ENCODE measurements at places on chromosomes 4 and X.

- H3K4me1 ChIP-seq: peaks cover 6% of the 10 kb centered on the region
- DNase-seq: peak; percentile 39
- H3K27me3 ChIP-seq: peaks cover 34% of the 10 kb centered on the region
- peak overlapping the region; percentile 93 for H3K4me3 ChIP-seq
Measured at GRCh38 chrX:15854080-15854655, 445 bp downstream of the AP1S2 start.

DNA sequence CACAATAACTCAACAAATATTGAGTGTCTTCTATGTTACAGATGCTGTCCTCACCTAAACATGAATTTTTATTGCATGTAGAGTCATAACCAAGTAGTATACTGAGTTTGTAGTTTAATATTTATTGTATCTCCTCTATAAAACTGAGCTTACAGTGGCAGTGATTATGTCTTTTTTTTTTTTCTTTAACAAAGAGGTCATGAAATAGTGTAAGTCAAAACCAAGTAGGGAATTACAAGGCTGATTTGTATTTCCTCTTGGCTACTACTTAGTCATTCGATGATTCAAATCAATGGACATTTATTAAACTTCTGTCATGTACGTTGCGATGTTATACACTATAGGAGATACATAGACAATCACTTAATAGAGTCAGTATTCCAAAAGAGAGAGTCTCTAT lies 48.4 kb downstream of the IL15 start:
- H3K4me3 ChIP-seq: no peak overlapping the region
- no peak overlapping the region for H3K27ac ChIP-seq
- no peaks in the 10 kb centered on the region for H3K36me3 ChIP-seq
- H3K4me1 ChIP-seq: peaks cover 6% of the 10 kb centered on the region
- no peak for DNase-seq

DNA sequence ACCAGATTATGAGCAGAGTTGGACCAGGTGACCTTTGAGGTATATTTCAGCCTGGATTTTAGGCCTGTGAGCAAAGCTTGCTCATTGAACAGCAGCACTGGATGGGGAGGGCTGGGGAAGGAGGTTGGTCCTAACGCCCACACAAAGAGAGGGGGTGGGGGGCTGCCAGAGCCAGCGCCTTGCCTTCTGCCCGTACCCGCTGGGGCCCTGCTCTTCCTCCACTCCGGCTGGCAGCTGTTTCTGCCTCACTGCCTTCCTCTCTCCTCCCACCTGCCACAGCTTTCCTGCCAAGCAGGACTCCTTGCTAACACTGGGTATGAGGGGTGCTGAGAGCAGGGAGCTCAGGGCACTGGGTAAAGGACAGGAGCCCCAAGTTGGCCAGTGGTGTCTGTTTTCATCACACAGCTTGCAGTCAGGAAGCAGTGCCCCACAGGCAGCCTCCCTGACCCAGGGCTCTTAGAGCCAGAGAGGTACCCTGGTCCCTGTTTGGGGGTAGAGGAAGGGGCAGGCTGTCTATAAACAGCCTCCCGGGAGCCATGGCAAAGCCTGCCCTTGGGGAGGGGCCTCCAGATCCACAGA lies 6.1 kb downstream of the NALF2 start:
- no peak for DNase-seq
- peaks cover 10% of the 10 kb centered on the region for H3K4me1 ChIP-seq
- H3K36me3 ChIP-seq: no peaks in the 10 kb centered on the region
- H3K27me3 ChIP-seq: peaks cover 32% of the 10 kb centered on the region
- no peak overlapping the region for H3K27ac ChIP-seq
- no peak overlapping the region for H3K4me3 ChIP-seq

GRCh38 chrX:72050011-72050410 lies 81.7 kb downstream of the RTL5 start:
- H3K36me3 ChIP-seq: no peaks in the 10 kb centered on the region
- peak; percentile 66 for DNase-seq
- peaks cover 4% of the 10 kb centered on the region for H3K4me1 ChIP-seq
- H3K27ac ChIP-seq: no peak overlapping the region
- peaks cover 95% of the 10 kb centered on the region for H3K27me3 ChIP-seq

GRCh38 chrX:22366906-22367305 lies 94.2 kb downstream of the CBLL2 start:
- H3K27me3 ChIP-seq: peaks cover 61% of the 10 kb centered on the region
- peaks cover 9% of the 10 kb centered on the region for H3K4me1 ChIP-seq
- DNase-seq: no peak
- no peaks in the 10 kb centered on the region for H3K36me3 ChIP-seq
- H3K27ac ChIP-seq: no peak overlapping the region

DNA sequence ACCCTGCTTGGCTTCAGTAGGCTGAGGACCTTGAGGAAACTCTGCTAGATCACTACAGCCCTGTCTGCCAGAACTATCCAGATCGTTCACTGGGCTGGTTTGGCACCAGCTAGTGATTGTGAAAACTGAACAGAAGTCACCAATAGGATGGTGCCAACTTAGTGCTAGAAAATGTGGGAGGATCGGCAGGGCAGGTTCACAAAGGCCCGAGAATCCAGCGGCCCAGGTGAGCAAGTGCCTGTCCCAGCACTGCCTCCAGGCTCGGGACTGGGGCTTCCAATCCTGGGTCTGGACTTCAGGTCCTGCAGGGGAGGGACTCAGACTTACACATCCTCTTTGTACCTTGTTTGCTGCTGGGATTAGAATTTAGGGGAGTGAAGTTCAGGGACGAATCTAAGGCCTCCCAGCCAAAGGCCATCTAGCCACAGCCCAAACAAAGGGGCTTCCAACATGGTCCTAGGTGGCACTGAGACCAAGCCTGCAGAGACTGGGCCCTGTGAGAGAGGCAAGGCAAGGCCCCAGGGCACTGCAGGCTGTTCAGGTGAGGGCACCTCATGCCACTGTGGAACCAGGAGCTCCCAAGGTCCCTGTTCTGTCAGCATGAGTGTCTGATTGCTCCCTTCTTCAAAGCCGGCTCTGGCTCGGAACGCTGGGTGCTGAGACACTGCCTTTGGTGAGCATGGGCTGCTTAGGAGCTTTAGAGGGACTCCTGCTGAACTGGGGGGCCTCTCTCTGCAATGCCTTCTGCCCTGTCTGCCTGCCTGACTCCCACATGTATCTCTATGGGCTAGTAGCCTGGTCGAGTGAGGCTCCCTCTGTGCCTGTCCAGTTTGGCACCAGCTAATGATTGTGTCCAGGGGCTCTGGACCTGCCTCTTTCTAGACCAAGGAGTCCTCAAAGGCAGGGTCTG lies 20.7 kb upstream of the ZNF185 start:
- peaks cover 15% of the 10 kb centered on the region for H3K4me1 ChIP-seq
- peak; percentile 45 for DNase-seq
- H3K27me3 ChIP-seq: no peaks in the 10 kb centered on the region
- peak overlapping the region; percentile 47 for H3K27ac ChIP-seq
- H3K4me3 ChIP-seq: no peak overlapping the region

- H3K36me3 ChIP-seq: peaks cover 2% of the 10 kb centered on the region
- no peak overlapping the region for H3K4me3 ChIP-seq
- no peaks in the 10 kb centered on the region for H3K4me1 ChIP-seq
Measured at GRCh38 chrX:110046971-110047370, 44.1 kb downstream of the TMEM164 start.

DNA sequence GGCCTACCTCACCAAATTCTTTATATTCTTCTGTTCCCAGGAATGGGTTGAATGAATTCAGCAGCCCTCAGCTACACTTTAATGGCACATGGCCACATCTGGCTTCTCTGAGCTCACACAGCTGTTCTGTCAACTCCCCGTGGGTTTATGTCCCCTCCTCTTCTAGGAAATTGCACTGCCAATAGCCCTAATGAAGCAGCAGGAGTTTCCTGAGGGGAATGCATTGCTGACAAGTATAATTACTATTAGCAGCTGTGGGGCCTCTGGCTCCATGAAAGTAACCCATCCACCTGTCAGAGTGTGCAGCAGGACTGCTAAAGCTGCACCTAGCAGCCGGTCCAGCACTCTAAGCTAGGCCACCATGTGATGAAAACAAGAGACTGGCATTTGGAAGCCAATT lies 50.3 kb downstream of the FTHL17 start:
- H3K36me3 ChIP-seq: no peaks in the 10 kb centered on the region
- H3K4me3 ChIP-seq: no peak overlapping the region
- H3K27ac ChIP-seq: no peak overlapping the region

- DNase-seq: no peak
- no peaks in the 10 kb centered on the region for H3K27me3 ChIP-seq
- no peaks in the 10 kb centered on the region for H3K36me3 ChIP-seq
- no peaks in the 10 kb centered on the region for H3K4me1 ChIP-seq
- no peak overlapping the region for H3K4me3 ChIP-seq
Measured at GRCh38 chr4:71460371-71460770, 121.6 kb downstream of the SLC4A4 start.

GRCh38 chr4:121989715-121990114 lies 37.9 kb upstream of the TRPC3 start:
- no peaks in the 10 kb centered on the region for H3K36me3 ChIP-seq
- DNase-seq: no peak
- H3K4me3 ChIP-seq: no peak overlapping the region
- H3K27ac ChIP-seq: no peak overlapping the region
- peaks cover 16% of the 10 kb centered on the region for H3K27me3 ChIP-seq

DNA sequence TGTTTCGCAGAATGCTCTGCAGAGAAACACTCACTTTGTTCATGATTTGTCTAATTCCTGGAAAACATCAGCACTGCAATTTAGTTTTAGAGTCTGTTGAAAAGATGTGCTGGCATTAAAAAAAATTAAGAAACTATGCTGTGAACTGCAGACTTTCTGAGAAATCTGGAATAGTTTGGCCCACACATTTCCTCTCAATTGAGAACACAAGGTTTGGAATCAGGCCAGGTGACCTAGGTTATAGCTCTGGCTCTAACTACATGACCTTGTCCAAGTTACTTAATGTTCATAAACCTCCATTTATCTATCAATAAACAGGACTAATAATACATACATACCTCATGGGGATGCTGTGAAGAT lies 61.4 kb upstream of the ENPEP start:
- H3K4me1 ChIP-seq: no peaks in the 10 kb centered on the region
- H3K27me3 ChIP-seq: no peaks in the 10 kb centered on the region
- H3K27ac ChIP-seq: no peak overlapping the region
- no peak for DNase-seq

GRCh38 chr4:26199596-26199995 lies 121.2 kb upstream of the RBPJ start:
- DNase-seq: no peak
- no peak overlapping the region for H3K27ac ChIP-seq
- no peaks in the 10 kb centered on the region for H3K36me3 ChIP-seq
- H3K4me3 ChIP-seq: no peak overlapping the region
- H3K4me1 ChIP-seq: peaks cover 8% of the 10 kb centered on the region

GRCh38 chr4:90137555-90137954 lies 10.4 kb downstream of the CCSER1 start:
- H3K4me1 ChIP-seq: no peaks in the 10 kb centered on the region
- no peak overlapping the region for H3K4me3 ChIP-seq
- H3K36me3 ChIP-seq: no peaks in the 10 kb centered on the region
- DNase-seq: peak; percentile 62

Data from MCF 10A (cell line).